ENCODE measurements at places on chromosomes 2 and 18.
A peak's percentile ranks its signal among the peaks of the same experiment; 100 is the strongest.

DNA sequence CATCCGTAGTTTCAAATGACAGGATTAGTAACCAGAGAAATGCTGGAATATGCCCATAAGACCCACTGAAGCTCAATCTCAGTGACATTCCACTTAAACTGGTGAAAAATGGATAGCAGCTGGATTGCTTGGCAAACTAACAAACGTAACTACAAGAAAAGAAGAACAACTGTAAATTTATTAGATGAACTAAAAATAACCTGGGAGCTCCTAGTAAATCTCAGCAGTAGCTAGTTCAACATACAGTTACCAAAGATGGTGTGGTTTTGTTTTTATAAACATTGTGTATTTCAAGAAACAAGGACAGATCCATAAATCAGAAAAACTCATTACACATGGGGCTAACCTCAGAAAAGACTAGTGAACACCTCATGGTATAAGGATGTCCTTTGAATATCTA, 531.9 kb downstream of the XIRP2 start:
- peak; percentile 60 for DNase-seq

DNA sequence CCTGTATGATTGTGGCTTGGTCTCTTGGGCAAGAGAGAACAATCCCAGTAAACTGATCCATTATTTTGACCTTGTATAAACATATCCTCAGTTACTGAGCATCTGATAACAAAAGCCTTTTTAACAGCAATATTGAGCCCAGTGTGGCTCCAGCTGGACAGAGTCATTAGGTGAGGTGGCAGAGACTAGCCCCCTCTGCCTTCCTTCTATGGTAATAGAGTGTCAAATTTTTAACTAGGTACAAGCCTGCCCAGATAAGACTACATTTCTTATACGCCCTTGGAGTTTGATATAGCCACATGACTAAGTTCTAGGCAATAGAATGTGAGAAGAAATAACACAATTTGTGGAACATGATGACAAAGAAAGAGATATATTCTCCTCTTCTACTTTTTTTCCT, 56.2 kb downstream of the HNMT start:
- no peak for DNase-seq

DNA sequence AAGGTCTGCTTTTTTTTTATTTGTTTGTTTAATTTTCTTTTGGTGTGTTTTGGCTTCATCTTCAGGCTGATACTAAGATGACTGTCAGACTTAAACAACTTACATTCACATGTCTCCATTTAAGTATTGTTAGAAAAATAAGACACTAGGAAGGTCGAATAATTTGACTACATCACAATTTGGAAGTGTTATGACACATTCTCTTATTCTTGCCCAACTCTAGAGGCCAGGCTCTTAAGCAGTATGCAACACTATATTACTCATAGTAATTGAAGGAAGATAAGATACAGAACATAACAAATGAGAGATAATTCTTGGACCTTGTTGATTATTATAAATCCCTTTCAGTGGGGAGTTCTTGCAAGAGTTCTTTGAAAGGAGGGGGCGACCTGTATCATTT, 295.3 kb upstream of the COL3A1 start:
- no peak for DNase-seq

DNA sequence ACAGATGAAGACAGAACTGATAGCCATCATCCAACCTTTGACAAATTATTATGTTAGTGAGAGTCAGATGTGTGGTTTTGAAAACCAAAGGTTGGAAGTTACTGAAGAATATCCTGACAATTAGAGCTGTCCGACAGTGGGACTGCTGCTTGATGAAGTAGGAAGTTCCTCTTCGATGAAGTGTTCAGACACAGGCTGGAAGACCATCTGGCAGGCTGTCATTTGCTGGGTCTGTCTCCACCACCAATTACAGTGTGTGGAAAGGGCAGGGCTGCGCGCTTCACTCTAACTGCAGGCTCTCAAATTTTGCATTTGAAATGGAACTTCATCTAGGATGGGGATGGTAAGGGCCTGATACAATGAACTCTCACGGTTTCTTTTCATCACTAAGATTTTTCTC, 313.8 kb downstream of the PIK3C3 start:
- DNase-seq: no peak

DNA sequence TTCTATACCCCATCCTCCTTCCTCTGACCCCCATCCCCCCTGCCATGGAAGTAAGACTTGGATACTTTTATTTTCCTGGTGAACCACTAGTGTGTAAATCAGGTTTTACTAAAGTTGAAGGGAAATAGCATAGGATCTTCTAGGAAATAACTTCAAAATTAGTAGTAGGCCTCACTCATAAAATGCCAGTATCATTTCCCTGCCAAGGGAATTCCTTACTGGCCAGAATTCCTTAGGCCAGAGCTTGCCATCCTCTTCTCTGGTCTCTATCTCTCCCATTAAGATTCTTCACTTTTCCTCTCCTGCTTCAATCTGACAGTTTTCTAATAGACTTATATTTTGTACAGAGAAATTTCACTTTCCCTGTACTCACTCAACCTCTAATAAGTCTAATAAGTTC, 322.8 kb upstream of the TANK start:
- no peak for DNase-seq

DNA sequence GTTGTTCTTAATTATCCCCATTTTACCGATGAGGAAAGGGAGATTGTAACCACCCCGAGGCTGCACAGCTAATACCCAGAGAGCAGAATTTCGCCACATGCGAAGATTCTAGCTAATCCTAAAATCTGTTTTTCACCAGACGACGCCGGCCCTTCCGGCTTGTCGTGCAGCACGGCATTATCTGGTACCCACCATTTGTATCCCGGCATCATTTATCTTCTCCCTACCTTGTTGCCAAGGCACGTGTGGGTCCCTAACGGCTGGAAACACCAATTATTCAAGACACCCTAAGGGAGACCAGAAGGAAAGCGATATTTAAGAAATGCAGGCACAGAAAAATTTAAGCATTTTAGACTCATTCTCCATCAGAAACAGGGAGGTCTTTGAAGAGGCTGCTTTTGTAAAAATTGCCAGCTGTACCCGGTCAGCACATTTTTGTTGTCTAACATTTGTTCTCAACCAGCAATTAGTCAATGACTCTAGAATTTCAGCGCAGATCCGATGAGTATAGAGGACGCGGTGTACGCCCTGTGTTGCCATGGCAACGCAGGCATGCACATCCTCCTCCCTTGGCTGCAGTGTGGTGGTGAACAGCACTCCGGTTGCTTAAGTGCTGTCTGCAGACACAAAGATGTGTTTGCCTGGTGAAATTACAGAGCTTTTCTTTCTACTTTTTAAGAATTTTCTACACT, 111.6 kb downstream of the AGAP1 start:
- peak; percentile 90 for DNase-seq

DNA sequence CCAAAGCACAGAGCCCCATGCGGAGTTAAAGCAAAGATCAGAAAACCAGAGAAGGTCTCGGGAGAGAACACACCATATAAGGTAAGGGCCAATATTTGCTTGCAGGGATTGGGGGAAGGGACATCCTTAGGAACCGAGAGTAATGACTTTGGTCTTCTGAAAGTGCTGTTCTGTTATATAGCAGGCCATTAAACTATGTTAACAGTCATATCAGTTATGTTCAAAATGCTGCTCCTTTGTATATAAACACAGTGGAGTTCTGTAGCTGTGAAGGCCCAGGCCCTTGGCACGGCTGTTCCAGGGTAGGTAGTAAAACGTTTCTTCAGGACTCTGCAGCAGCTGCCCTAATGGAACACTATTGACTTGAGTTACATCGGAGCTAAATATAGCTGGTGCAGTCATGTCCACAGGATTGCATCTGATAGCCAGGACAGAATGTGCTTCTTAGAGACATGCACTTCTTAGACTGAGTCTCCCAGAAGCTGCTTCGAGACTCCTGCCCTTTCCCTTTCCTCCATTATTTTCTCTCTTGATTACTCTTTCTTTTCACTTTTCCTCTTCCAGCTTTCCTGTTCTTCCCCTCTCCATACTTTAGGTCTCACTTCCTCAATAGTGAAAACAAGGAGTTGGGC, 122.4 kb downstream of the SETBP1 start:
- peak; percentile 70 for DNase-seq

All from SJCRH30 (cell line).